ENCODE measurements at places on chromosomes 7 and 10.

GRCh38 chr10:21531164-21531563 lies 2.9 kb upstream of the MLLT10 start:
- DNase-seq = no peak

DNA sequence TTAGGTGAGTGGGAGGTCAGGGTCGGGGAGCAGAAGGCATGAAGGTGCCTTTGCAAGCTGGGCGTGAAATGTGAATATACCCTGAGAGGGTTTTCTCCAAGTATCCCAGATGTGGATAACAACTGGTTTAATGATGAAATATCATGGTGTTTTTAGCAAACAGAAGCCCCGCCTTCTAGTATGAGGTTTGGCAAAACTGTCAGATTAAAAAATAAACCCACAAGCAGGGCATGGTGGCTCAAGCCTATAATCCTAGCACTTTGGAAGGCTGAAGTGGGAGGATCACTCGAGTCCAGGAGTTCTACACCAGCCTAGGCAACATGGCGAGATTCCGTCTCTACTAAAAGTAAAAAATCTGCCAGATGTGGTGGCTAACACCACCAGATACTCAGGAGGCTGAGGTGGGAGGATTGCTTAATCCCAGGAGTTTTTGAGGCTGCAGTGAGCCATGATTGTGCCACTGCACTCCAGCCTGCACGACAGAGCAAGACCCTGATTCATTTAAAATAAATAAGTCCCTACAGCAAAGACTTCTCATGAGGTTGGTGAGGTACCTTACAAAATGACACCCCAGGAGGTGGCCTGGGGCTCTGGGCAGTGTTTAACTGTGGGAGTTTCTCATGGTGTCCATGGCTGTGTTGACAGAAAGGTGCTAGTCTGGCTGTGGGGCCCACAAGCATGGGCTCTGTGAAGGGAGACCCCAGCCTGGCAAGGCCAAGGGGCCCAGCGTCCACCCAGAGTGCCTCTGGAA lies 6.7 kb upstream of the PWWP2B start:
- no peak for DNase-seq

GRCh38 chr10:127874671-127875448 lies 17.9 kb downstream of the CLRN3 start:
- no peak for DNase-seq

- no peak for DNase-seq
These were observed 226.0 kb downstream of the CDK14 start for GRCh38 chr7:90821961-90822620.

DNA sequence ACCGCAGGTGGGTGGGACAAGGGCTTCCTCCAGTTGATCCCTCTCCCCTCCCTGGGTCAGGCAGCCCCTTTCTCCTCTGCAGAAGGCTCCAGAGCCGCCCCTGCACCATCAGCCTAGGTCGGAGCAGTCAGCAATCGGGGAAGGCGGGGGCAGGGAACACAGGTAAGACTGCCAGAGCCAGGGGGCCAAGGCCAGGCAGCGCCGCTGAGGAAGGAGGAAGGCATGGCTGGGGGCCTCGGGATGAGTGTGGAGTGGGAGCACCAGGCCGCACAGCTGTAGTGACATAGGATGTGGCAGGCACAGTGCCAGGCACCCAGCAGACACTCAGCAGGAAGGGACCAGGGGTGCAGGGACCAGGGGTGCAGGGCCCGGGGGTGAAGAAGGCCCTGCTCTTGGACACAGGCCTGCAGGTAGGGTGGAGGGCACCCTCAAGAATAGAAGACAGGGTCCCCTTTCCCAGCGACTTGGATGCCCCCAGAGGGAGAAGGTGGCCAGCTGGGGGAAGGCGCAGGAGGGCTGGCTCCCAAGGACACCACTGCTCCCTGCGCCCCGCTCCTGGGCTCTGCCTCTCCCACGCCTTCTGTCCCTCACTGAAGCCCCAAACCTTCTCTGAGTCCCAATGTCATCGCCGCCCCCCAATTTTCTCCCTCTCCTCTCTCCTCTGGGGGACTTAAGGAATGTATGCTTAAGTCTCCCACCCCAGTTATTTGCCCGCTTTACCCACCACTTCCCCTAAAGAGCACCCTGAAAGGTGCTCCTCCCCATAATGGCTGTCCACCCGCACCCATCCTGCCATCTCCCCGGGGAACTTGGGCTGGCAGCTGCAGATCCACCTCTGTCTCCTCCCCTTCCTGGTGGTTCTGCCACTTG lies 38.5 kb downstream of the CAMK2B start:
- DNase-seq = no peak

GRCh38 chr7:29189743-29190201 lies 4.8 kb upstream of the CHN2 start:
- DNase-seq = no peak

- no peak for DNase-seq
These were observed 14.3 kb downstream of the PCBD1 start for GRCh38 chr10:70874061-70874460.

- DNase-seq = no peak
These were observed 2.3 kb downstream of the KNDC1 start for GRCh38 chr10:133162178-133162909.

DNA sequence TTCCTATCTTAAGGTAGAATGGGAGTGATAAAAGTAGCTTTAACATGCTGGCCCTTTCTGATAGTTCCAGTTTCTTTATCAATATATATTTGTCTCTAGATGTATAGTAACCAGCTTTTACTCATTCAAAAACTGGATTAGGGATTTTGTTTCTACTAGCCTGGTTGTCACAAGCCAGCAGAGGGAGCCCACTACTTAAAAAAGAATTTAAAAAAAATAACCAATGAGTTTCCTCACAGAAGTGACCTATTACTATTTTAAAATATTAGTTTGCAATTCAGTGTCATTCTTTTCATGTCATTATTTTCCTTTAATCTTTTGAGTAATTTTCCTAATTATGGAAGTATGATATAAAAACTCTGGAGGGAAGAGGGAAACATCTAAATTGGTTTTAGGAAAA lies 142.1 kb downstream of the PHTF2 start:
- no peak for DNase-seq

DNA sequence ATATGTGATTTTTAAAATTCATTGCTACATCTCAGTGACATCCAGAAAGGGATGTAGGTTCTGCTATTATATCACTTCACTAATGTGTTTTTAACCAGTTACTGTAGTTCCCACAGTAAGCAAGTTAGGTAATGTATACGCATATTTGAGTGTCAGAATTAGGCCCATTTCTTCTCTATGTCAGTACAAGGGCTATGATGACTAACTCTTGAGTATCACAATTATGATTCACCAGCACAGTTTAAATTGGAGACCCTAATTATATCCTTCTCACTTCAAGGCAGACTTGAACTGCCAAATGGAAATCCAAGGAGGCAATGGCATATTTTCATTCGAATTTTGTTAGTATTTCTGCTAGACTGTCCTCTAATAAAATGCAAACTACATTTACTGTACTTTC lies 23.6 kb downstream of the BZW2 start:
- DNase-seq = no peak

DNA sequence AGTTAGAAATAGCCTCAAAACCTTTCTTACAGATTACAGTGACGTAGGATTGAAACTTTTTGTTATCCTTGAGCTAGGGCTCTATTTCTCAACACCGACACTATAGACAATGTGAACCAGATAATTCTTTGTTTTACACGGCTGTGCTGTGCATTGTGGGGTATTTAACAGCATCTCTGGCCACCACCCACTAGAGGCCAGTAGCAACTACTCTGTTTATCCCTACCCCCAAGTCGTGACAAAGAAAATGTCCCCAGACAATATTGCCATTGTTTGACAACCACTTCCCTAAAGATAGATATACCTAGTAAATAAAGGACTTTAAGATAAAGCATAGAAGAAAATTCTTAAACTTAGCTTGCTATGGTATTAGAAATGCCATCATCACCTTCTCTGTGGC lies 359.6 kb downstream of the ARL4A start:
- no peak for DNase-seq

GRCh38 chr7:27130540-27131389 lies at the start of gene HOXA4:
Gene HOXA4 (minus strand): TSS chr7:27130757. CDS start chr7:27130733, 24 bp downstream.
- peak; percentile 36 for DNase-seq

- no peak for DNase-seq
These were observed 117.4 kb downstream of the RNLS start for GRCh38 chr10:88465765-88466164.

GRCh38 chr7:13538669-13539068 lies 450.8 kb downstream of the ETV1 start:
- DNase-seq = no peak

GRCh38 chr10:133166828-133167692 lies 7.0 kb downstream of the KNDC1 start:
- no peak for DNase-seq

DNA sequence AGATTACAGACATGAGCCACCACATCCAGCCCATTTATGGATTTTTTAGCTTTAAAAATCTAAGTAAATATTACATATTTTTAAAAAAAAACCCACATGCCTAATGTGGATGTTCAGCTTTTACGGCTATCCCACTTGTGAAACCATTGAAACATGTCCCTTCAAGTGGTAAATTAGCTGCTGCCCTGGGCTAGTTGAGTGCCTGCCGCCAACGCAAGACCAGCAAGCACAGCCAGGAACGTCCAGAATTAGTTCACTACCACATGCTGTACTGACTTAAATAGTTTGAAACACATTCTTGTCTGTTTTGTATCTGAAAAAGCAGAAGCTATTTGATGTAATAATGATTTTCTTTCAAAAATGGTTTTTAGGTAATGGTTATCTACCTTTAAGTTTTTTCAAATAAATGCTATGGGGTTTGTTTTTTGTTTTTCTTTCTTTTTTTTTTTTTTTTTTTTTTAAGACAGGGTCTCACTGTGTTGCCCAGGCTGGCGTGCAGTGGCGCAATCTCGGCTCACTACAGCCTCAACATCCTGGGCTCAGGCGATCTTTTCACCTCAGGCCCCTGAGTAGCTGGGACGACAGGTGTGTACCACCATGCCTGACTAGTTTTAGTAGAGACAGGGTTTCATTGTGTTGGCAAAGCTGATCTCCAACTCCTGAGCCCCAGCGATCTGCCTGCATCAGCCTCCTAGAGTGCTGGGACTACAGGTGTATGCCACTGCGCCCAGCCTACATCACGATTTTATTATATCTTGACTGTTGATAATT lies 57.0 kb downstream of the KLRG2 start:
- no peak for DNase-seq

GRCh38 chr7:50302486-50303334 lies 1.8 kb upstream of the IKZF1 start:
- no peak for DNase-seq

GRCh38 chr10:88508796-88509195 lies 74.3 kb downstream of the RNLS start:
- DNase-seq = no peak

GRCh38 chr7:7972128-7972527 lies 3.5 kb downstream of the GLCCI1 start:
- no peak for DNase-seq

GRCh38 chr7:55254242-55254595 lies 110.9 kb upstream of the LANCL2 start:
- DNase-seq = no peak

DNA sequence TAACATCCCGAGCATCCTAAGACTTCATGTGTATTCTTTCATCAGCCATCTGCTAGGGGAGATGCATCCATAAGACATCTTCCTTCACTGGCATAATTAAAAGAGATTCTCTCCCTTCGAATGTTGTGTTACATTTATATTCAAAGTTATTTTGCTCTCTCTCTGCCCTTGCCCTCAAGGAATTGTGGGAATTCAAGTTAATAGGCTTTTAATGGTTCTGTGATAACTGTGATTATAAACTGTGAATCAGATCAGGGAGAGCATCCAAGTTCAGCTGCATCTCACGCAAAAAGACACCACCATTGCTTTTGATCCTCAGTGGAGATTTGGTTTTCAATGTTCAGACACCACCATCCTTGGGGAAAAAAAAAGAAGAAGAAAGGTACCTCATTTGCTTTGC lies 9.2 kb upstream of the TEX36 start:
- no peak for DNase-seq

DNA sequence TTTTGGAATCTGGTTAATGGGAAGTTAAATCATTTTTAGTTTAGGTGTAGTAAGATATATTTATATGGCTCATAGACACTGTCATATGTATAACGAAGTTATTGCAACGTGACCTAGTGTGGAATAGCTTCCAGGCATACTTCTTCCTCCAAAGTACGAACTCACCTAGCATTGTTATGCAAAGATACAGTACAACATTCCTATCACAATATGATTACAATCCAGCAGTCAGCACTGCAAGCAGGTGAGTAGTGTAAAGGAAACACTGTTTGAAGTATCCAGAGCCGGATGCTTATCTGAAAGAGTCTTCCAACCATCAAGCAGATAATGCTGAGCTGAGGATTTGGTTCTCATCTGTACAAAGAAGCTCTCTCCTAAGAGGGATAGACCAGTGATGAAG lies 754.4 kb upstream of the IGFBP3 start:
- DNase-seq = no peak

DNA sequence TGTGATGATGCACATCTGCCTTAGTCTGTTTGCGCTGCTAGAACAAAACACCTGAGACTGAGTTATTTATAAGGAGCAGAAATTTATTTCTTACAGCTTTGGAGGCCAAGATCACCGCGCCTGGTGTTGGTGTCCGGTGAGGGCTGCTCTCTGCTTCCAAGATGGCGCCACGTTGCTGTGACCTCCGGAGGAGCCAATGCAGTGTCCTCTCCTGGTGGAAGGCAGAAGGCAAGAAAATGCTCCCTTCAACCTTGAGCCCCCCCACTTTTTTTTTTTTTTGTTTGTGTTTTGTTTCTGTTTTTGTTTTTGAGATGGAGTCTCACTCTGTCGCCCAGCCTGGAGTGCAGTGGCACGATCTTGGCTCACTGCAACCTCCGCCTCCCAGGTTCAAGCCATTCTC lies 16.0 kb upstream of the ACTR3B start:
- DNase-seq = no peak

DNA sequence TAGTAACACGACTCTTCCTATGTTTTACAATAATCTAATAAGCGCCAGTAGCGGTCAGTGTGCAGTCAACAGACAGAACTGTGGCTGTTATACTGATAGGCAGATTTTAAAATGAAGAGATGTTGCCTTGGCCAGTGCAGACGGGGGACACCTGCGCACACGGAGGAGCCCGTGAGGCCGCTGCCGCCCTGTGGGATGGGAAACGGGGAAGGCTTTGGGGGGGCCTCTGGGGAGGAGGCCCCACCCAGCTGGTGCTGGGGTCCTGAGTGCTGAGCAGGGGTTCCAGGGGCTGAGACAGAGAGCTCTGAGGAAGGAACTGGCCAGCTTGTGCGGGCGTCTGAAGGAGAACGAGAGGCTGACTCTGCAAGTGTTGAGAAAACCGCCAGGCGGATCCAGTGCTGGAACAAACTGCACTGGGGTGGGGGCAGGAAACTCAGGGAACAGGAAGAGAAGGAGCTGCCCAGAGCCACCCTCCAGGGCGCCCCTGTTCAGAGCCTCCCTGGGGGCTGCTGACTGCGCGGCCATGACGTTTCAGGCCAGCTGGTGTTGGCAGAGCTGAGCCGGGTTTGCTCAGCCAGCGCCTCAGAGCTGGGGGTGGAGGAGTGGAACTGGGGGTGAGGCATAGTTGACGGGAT lies 426.4 kb downstream of the TCERG1L start:
- DNase-seq = no peak
